Amniotic epithelial cell (primary cell): ENCODE measurements at places on chromosomes 3 and 15.

GRCh38 chr3:13210221-13210975 is 137.2 kb upstream of the IQSEC1 start:
- no peak for DNase-seq

- DNase-seq = peak; percentile 24
Observed at GRCh38 chr3:47780741-47781684, 680 bp downstream of the SMARCC1 start.

DNA sequence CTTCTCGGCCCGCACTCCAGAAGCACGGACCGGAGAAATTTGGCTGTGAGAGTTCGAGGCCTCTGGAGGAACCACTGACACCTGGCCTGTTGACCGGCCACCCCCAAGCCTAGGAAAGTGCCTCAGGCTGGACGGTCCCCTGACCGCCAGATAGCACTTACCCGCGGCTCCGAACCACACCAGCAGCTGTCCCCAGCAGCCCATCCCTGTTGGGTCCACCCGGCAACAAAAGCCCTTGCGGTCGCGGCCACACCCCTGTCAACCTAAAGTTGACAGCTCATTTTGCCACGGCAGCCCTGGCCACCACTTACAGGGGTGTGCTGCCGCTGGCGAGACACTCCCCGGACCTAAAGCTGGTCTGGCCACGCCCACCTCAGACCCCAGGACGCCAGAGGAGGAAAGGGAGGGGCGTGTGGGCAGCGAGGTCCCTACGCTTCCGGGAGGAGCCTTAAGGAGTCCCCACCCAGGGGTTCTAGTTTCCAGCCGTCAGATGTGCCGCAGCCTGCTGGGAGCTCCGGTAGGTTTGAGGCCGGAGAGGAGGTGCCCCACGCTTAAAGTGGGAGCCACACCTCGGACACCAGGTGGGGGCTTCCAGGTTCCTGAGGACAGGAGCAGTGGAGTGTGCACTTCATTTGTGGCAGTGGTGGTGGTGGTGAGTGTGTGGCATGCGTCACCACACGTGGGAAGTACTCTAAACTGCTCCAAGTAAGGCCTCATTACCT is at the start of gene LTK:
Gene LTK, minus strand, starts transcription at position 322 of the 722 bp plus-strand sequence. Its CDS starts 118 bp downstream, at position 204.
- no peak for DNase-seq

DNA sequence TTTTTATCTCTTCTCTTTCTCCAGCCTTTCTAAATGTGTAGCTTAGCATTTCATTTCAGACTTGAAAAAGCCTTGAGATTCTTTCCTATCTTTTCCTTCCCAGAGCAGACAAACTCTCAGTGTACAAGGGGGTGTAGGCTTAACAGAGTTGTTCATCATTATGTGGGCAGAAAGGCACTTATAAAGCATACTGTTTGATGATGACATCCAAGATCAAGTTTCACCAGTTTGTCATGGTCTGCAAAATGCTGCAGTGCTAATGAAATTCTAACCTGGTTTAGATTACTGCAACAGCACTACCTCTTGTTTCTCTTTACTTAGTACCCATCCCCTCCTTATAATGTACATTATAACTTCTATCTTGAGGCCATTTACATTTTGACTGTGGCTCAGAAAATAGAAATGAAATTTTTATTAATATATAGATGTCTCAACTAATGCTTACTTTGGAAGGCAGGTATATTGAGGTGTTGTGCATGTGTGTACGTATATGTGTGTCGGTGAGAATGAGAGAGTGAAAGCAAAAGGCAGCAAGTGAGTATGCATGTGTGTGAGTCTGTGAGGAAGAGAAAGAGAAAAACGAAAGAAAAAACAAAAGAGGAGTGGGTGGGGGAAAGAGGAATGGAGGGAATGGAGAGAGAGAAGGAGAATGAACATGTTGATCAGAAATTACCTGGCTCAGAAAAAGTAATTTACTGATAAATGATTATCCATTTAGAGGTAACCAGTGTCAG is 1043.6 kb downstream of the TUSC7 start:
- DNase-seq = peak; percentile 0

GRCh38 chr3:133475245-133476010 is 75.6 kb downstream of the BFSP2 start:
- no peak for DNase-seq

DNA sequence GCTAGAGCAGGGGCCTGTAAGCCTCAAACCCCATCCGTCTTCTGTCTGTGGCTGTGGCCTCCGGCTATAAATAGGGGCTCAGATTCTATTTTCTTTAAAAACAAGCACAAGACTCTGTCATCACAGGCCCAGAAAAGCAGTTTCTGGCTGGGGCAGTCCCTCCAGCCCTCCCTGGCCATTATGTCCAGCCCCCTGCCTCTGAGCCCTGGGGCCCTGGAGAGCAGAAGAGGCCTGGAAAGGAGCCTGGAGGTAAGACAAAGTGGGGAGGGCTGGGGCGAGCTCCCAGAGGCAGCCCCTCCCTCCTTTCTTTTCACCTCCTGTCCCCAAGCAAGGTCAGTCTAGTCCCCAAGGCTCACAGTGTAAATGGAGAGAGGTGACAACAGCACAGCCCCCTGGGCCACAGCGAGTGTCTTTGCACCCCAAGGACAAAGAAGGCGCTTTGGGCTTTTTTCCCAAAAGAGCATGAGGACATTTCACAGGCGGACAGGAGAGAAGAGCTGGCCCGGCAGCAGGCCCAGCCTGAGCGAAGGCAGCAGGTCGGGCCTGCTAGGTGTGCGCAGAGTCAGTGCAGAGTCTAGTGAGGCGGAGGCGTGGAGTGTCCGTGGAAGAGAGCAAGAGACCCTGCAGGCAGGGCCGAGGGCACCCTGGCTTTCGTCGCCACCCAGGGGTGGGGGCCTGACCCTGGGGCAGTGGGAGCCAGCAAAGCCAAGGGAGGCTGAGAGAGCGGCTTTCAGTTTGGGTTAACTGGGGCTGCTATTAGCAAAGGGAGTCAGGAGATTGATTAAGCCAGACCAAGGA is 188.3 kb downstream of the TBC1D2B start:
- DNase-seq = no peak

- peak; percentile 35 for DNase-seq
Observed at GRCh38 chr15:90201944-90202375, 830 bp downstream of the SEMA4B start.
